Omental fat pad (tissue), 4 donors: ENCODE measurements at places on chromosomes 1 and 21.

DNA sequence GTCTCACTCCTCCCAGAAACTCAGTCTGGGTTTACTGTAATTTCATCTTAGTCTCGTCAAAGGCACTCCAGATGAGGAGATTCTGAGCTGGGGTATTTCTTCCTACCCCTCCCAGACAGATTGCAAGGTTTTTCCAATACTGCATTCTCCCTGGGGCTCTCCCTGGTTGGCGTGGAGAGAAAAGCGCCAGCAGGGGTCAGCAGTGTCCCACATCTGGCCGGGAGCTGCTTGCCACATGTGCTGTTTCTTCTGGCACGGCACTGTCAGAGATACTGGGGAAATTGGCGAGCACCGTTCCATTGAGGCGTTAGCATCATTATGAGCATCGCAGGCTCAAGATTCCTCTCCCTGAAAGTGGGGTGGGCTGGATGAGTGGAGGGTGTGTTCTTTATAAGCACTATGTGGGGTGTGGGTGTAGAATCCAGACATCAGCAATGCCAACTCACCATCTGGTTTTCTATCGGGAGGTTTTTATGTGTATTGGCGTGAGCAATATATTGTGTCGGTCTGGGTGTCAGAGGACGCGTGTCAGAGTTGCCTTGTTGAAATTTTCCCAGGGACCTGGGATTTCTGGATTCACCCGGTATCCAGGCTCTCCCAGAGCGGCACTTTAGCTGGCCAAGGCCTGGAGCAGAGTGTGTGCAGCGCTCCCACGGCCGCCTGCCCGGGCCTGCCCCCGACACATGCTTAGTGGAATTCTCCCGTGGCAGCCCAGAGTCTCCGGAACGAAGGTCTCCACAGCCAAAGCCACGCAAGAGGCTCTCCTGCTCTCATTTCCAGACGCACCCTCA is 8.0 kb upstream of the NAV1 start:
- DNase-seq = peak; percentile 70

- no peak for DNase-seq
Observed at GRCh38 chr1:100597784-100598183, 59.8 kb downstream of the GPR88 start.

DNA sequence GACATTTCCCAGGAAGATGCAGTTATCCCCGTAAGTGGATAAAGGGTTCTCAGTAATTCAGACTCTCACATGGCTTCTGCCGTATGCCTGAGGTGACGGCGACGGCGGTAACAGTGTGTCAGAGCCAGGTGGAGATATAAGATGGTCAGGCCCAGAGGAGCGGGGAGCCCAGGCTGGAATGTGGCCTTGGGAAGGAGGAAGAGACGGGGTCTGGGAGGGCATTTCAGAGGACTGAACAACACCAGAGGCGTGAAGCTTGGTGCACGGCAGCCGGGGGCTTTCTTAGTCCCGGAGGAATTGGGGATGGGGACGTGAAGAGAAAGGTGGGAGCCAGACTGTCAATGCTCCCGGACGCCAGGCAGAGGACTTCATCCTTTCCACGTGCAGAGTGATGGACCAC is 1.0 kb downstream of the RER1 start:
- no peak for DNase-seq

DNA sequence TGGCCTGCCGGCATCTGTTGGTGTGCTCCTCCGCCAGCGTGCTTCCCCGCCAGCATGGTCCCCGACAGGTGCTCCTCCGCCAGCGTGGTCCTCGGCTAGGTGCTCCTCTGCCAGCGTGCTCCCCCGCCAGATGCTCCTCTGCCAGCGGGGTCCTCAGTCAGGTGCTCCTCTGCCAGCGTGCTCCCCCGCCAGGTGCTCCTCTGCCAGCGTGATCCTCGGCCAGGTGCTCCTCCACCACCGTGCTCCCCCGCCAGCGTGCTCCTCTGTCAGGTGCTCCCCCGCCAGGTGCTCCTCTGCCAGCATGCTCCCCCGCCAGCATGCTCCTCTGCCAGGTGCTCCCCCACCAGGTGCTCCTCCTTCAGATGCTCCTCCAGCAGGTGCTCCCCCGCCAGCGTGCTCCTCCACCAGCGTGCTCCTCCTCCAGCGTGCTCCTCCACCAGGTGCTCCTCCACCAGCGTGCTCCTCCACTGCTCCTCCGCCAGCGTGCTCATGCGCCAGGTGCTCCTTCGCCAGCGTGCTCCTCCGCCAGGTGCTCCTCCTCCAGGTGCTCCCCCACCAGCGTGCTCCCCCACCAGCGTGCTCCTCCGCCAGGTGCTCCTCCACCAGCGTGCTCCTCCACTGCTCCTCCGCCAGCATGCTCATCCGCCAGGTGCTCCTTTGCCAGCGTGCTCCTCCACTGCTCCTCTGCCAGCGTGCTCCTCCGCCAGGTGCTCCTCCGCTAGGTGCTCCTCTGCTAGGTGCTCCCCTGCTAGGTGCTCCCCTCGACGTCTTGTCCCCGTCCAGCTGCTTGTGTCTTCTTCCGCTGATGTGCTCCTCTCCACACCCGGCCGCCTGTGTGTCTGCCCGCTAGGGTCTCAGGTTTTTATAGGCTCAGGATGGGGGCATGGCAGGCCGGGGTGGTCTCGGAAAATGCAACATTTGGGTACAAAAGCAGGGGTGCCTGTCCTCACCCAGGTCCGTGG is 223.0 kb downstream of the NRIP1 start:
- no peak for DNase-seq

GRCh38 chr1:177824508-177824982 is 145.3 kb downstream of the SEC16B start:
- no peak for DNase-seq

GRCh38 chr21:38790961-38791360 is 14.8 kb upstream of the ETS2 start:
- no peak for DNase-seq

GRCh38 chr1:41812051-41812450 is 106.7 kb downstream of the HIVEP3 start:
- no peak for DNase-seq

GRCh38 chr1:19811206-19811851 is 3.8 kb downstream of the RNF186 start:
- no peak for DNase-seq

- no peak for DNase-seq
Observed at GRCh38 chr1:213600879-213601278, 386.9 kb upstream of the PROX1 start.

- DNase-seq = no peak
Observed at GRCh38 chr1:60916199-60916598, 166.2 kb upstream of the NFIA start.

DNA sequence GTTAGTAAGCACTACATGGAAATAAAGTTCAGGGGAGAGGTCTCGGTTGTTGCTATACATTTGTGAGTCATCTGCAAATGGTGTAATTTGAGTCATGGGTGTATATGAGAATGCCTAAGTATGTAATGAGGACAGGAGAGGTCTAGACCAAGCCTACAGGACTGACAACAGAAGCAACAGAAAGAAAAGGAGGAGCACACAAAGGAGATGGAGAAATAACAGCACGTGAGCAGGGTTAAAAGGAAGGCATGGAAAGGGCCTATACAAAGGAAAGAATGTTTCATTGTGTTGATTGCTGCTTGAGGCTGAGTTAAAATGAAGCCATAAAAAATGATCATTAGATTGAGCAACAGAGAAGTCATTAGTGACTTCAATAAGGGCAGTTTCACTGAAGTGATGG is 28.0 kb upstream of the PRKAA2 start:
- no peak for DNase-seq

DNA sequence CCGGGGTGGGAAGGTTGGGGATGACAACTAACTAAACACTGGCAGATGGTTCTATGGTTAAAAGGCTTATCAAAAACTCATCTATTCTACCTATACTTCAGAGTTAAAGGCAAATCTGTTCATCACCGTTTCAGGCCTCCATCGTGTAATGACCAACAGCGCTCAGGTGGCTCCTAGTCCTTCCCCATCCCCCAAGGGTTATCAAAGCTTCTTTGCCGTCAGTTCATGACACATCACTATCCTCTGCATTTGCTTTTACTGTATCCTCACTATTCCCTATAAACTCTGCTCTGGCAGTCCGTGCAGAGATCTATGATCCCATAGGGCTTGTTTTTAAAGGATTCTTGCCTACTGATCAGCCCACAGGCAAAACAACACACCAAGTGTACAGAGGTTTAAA is 8.2 kb downstream of the HMGN1 start:
- no peak for DNase-seq

DNA sequence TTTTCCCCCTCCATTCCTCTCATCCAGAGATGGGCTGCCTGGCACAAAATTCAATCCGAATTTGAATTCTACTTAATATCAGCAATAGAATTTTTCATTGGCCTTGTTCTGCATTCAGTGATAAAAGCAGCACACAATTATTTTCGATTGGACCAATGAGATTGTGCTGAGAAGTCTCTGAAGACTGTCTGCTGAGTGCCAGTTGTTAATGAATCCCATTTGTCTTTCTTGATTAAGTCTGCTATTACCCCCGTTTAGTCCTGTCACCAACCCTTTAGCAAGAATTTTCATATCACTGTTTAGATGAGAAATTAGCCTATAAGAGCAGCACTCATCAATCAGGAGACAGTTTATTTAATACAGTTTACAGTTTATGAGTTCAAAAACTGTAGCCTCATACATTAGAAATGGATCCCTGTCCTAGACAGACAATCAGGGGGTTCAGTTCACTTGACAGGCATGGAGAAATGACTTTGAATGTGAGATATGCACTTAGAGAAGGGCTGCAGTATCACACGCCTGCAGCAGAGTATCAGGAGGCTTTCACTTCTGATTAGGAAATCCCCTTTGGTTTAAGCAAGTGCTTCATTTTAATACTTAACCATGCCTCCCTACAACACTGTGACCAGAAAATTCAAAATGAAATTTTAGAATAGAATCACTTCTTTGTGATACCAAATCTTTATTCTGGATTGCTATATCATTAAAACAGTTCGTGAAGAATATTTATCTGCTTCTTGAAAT is 304.7 kb upstream of the PTBP2 start:
- DNase-seq = no peak

DNA sequence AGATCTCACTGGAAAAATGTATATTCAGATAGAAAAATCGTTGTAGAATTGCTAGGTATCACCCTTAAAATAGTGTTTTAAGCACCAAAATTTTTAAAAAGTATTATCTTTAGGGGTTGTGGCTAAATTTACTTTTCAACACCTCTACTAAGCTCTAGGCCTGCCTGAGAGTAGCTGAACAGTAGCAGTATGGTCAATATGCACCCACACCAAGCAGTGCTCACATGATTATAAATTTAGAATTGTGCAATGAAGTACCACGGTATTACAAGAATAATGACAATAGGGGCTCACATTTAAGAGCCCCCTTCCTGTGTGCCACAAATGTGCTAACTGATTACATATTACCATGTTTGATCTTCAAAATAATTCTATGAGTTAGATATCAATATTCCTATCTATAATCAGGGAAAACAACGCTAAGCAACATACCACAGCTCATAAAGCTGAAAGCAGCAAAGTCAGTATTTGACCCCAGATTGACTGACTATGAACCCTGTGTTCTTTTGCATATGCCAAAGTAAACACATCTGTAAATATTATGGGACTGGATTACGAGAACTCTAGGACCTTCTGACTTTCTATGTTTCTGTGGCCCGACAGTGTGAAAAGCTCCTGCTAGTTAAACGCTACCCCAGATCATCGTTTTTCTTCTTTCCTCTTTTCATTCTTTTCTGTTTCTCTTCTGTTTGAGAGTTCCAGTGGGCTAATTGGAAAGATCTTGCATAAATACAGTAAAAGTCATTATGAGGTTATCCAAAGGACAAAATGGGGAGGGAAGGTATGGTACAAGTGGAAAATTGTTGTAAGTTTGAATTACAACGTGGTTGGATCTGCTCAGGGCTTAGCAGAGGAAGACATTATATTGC is 201.1 kb upstream of the C1orf87 start:
- DNase-seq = no peak

DNA sequence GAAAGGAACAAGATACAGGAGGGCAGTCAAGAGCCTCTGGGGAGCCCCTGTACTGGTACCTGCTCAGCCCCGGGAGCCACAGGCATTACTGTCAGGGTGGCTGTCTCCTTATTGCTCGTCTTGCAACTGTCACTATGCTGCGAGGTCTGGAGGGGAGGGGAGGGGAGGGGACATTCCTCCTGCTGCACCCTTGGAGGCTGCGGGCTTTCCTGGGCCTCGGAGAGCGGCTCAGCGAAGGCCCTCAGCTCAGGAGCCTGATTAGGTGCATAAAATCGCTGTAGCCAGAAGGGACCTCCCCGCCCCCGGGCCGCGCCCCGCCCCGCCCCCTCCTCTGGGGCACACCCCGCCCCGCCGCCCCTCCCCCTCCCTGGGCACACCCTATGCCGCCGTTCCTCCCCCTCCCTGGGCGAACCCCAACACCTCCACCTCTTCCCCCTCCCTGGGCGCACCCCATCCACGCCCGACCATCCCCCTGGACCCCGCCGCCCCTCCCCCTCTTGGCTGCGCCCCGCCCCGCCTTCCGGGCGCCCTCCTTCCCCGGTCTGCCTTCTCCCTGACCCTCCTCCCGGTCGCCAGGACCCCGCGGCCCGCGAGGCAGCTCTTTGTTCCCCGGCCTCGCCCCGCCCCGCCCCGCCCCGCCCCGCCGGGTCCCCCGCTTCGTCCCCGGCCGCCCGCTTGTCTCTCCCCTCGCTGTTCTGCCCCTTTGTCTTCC is 35.5 kb downstream of the CACHD1 start:
- no peak for DNase-seq

- DNase-seq = no peak
Observed at GRCh38 chr1:66438501-66438900, 95.5 kb upstream of the SGIP1 start.

DNA sequence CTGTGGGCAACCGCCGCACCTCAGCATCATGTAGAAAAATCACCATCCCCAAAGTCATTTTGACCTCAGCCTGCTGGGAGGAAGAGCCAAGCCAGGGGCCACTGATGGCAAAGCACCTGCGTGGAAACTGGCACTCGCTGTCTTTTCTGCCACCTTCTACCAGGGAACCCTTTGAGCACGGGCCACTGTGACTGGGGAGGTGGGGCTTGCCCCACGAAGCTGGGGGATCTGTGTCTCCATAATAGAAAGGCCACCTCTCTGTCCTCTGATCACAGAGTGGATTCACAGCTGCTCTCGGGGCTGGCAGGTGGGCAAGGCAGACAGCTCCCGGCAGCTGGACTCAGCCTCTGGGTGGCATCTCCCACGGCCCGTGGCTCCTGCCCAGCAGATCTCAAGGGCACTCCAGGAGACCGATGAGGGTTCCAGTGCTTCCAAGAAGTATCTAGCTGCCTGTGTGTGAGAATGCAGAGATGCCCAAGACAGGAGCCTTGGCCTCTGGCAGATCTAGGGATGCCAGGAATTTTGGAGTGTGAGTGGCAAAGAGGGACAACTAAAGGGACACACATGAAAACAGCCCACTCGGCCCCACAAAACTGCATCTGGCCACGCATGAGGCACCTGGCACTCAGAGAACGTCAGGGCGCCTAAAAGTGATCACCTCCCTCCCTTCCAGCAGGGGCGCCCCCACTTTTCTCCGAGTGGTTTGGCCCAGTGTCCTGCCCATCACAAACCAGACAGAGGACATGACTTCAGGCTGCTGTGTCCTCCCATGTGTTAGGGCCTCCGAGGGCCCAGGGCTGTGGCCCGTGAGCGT is 102.6 kb downstream of the PDE9A start:
- DNase-seq = no peak
